Iris pigment epithelial cell (primary cell): ENCODE measurements at places on chromosomes 1 and 21.

GRCh38 chr1:231171623-231172197 lies 9.9 kb downstream of the TRIM67 start:
- DNase-seq = peak; percentile 52

DNA sequence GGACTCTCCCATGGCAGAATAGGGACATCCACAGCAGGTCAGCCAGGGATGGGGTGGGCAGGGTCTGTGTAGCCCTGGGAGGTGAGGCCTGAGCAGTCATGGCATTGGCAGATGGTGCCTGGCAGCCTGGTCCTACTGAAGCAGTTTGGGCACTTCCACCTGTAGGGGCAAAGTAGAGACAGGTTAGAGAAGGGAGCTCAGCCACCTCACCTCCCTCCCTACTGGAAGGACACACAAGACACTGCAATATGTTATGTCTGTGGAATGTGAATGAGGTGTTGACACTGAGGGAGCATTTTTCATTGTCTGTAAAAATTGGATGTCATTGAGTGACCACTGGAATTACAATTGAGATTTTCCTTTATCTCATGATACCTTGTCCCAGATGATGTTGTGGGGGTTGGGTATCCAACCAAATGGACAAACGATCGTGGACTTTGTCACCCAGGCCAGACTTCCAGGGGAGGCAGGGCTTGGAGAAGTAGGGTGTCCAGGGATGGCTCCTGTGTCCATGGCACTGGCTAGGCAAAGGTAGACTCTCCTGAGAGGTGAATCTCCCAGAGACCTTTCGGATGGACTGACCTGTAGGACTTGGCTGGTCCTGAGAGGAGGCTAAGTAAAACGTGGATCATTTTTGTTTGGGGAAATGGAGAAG lies 9.7 kb downstream of the SHISA4 start:
- no peak for DNase-seq

- peak; percentile 39 for DNase-seq
These were observed 11.3 kb downstream of the RPAP2 start for GRCh38 chr1:92310185-92310597.

GRCh38 chr1:212970085-212970484 lies 19.7 kb downstream of the VASH2 start:
- DNase-seq = no peak

DNA sequence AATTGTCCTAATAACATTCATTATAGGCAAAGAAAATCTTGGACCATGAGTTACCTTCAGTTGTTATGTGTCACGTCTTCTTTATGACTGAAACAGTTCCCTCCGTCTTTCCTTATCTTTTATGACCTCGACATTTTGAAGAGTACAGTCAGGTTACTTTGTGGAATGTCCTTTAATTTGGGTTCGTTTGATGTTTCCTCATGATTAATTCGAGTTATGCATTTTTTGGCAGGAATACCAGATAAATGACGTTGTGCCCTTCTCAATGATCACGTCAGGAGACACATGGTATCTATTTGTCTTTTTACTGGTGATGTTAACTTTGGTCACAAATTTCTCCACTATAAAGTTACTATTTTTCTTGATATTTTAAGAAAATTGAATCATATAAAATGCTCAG lies 17.3 kb upstream of the KLF17 start:
- DNase-seq = no peak

- DNase-seq = no peak
These were observed 1.5 kb upstream of the KRTAP10-6 start for GRCh38 chr21:44593598-44594405.

GRCh38 chr1:11567244-11568065 lies 86.8 kb downstream of the FBXO2 start:
- no peak for DNase-seq

DNA sequence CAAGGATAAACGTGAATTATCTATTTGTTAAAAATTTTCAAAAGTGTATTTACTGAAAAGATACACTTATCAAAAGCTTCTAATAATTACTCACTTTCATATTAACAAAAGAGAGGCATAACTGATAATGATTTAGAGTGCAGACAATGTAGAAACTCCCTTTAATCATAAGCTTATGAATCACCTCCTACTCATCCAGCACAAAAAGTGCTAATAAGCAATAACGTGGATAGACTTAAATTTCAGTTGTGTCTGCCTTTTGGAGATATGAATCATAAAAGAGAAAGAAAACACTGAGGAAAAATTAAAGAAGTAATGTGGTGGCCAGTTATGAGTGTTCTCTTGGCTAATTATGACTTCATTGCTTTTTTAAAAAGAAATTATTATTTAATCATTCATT lies 827.6 kb upstream of the B3GALT2 start:
- peak; percentile 53 for DNase-seq

DNA sequence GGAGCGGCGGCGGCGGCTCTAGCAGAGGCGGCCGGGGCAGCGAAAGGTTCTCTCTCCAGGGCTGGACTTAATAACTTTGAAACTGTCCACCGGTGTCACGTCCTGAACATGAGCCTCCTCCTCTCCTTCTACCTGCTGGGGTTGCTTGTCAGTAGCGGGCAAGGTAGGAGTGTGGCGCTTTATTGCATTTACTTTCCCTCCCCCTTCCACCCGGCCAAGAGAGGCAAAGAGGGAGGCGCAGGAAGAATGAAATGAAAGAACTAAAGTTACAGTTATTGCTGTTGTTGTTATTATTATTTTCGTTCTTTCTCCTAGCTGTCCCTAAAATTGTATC lies 214 bp downstream of the NCAM2 start:
- no peak for DNase-seq

GRCh38 chr1:118143831-118144230 lies 41.2 kb downstream of the SPAG17 start:
- DNase-seq = no peak

- peak; percentile 83 for DNase-seq
These were observed 126.2 kb upstream of the ETS2 start for GRCh38 chr21:38679534-38679933.

DNA sequence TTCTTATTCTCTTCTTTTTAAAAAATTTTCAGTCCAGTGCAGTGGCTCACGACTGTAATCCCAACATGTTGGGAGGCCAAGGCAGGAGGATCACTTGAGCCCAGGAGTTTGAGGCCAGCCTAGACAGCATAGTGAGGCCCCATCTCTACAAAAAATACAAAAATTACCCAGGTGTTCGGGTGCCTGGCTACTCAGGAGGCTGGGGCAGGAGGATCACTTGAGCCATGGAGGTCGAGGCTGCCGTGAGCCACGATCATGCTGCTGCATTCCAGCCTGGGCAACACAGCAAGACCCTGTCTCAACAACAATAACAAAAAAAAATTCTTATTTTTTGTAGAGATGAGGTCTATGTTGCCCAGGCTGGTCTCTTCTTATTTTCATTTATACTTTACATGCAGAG lies 7.9 kb downstream of the PLA2G2D start:
- no peak for DNase-seq

GRCh38 chr1:172411791-172412338 lies 8.6 kb upstream of the C1orf105 start:
- DNase-seq = no peak

- no peak for DNase-seq
These were observed 811 bp downstream of the EXO1 start for GRCh38 chr1:241848686-241849344.

GRCh38 chr1:183739741-183740271 lies 65.1 kb upstream of the RGL1 start:
- no peak for DNase-seq

- peak; percentile 28 for DNase-seq
These were observed 8.1 kb downstream of the CYP4X1 start for GRCh38 chr1:47031585-47031984.

DNA sequence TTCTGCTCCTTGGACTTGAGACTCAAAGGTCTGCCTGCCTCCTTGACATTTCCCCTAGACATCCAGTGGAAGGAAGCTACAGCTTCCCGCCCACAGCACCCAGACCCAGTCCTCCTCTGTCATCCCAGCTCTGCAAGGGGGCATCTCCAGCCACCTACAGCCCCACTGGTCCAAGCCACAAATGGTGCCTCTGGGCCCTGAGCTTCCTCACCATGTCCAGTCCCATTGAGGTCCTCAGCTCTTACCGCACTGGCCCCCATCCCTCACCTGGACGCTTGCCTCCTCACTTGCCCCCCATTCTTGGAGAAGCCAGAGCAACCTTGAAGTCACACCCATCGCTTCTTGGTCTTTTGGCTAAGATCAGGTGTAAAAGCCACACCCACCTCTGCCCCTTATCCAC lies 13.2 kb downstream of the PODN start:
- no peak for DNase-seq

DNA sequence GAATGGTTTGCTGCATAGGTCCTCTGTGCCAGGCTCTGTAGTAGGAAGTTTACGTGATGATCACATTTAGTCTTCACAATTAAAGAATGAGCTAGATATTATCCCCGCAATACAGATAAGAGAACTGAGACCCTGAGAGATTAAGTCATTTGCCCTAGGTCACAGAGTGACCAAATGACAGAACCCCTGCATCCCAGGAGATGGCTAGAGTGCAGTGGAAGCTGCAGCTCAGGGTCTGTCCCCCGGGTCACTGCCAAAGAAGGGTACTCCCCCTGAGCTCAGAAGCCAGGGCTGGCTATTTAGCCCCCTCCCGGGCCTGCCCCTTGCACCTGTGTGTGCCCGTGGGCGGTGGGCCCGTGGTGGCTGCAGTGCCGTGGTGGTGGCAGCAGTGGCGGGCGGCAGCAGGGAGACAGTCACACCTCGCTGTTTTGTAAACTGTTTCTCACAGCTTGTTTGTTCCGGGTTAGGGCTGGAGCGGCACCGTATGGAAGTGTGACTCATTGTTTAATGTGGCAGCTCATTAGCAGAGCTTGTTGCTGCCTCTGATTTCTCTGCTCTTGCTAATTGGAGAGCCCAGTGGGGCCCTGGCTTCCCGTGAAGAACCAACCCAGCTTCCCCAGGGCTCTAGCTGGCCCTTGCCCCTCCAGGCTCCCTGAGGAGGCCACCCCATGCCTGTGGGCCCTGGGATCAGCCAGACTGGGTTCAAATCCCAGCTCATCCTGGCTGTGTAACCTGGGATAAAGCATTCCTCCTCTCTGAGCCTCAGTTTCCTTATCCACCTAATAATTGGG lies 19.3 kb upstream of the FOXO6 start:
- DNase-seq = peak; percentile 17

DNA sequence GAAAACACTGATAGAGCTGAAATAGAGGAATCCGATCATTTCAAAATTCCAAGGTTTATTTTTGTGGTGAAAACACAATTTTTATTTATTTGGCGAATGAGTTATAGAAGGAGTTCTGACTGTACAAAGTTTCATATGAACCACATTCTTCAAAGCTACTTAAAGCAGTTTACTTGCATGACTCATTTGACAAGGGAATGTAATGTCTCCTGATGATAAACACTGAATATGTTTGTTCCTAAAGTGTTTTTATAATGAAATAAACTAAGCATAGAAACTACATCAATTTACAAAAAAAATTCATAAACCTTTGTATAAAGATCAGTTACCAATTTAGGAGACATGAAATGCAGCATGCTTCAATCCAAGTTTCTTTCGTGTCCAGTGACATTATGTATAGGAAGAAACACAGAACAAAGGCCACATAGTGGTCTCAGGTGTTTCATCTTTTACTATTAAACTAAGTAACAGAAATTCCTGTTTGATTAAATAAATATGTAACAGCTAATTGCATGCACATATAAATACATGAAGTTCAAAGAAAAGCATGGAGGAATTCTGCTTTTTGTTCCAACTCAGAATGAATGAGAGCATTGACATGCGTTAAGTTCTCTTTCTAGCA lies 2.5 kb downstream of the PRKACB start:
- DNase-seq = peak; percentile 86

GRCh38 chr1:184191181-184191621 lies 139.7 kb downstream of the TSEN15 start:
- peak; percentile 86 for DNase-seq

DNA sequence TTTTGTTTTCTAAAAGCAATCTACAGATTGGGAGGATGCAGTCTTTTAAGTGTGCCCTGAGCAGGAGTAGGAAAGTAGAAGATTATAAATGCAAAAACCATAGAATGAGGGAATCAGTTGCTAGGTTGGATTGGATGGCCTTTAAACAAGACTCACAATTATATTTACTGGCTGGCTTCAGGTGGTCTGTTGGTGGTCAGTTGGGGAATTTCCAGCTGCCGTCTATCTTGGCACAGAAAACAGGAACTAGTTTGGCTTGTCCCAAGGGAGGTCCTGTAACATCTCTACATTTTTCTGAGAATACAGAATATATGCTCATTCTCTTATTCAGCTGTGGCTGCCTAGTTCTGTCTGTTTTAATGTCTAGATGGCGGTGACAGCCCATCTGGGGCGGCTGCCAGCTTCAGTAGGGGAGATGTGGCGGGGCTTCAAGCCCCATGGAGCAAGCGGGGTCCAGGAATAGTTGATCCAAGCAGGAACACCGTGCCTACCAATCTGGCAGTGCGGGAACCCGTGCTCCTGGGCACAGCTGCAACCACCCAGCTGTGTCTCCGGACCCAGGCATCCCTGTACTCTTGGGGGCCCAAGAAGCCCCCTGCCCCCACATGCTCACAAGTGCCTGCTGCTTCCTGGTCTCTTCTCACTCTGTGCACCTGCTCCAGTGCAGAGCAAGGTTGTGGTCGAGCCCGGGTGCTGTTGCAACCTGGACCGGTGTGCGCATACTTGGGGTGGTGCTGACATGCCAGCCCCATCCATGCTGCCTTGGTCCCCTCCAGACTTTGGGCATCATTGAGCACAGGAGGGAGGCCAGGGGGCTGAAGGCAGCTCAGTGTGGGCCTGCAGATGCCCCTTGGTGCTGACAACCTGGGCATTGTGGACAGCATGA lies 1182.6 kb downstream of the AMY1C start:
- DNase-seq = no peak

- peak; percentile 72 for DNase-seq
These were observed 10.1 kb downstream of the H6PD start for GRCh38 chr1:9244501-9245229.

- no peak for DNase-seq
These were observed 11.3 kb downstream of the TMEM63A start for GRCh38 chr1:225870911-225871310.

DNA sequence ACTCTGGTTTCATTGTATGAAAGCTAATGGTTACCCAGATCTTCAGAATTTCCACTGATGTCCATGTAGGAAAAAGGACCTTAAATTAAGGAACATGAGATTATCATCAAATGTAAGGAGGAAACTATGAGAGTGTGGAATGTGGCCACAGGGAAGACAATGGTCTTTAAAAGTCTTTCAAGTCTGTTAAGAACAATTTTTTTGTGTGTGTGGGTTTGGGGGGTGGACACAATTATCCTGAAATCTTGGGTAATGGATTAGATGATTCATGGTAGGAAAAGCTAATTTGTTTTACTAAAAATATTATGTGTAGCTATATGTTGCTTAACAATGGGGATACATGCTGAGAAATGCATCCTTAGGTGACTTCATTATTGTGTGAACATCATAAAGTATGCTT lies 72.9 kb downstream of the PLA2G4A start:
- no peak for DNase-seq

- peak; percentile 44 for DNase-seq
These were observed 462.8 kb upstream of the NFIA start for GRCh38 chr1:60619581-60619980.

DNA sequence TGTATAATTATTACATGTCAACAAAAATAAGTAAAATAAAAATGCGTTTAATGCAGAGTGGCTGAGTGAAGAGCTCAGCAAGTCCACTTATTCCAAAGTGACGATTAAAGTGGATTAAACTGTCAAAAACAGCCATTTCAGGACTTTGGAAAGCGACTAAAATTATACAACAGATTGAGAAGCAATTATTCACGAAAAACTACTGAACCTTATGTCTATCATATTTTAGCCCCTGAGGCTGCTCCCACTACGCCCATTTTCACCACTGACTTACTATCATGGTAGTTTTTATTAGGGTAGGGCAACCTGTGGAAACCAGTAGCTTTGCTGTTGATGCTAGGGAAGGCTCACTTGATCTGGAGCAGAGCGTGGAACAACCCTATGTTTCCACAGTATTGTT lies 114.3 kb upstream of the GPR52 start:
- no peak for DNase-seq

- no peak for DNase-seq
These were observed 384.7 kb downstream of the RPS6KC1 start for GRCh38 chr1:213435715-213436114.
